Tibial nerve (tissue), 4 donors: ENCODE measurements at places on chromosomes 7 and 10.

- no peak for DNase-seq
Observed at GRCh38 chr7:66639773-66640172, 11.1 kb downstream of the KCTD7 start.

- DNase-seq: no peak
Observed at GRCh38 chr7:44654255-44654796, 47.9 kb downstream of the OGDH start.

DNA sequence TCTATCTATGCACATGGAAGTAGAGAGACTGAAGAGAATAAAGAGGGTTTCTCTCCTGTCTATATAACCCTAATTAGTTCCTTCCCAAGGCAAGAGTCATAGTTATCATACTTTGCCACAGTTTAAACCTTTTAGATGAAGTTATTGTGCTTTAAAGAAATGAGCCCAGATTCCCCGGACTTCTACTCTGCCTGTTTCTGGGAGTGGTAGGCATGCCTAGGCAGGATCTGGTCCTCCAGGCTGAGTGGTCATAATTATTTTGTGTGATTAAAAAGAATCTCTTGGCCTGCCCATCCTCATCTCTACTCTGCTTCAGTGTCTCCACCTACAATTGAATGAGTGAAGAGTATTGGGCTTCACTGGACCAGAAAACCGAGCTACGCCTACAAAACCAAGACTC is 179.2 kb downstream of the IMMP2L start:
- DNase-seq: no peak

GRCh38 chr7:82623812-82624211 is 180.2 kb upstream of the CACNA2D1 start:
- DNase-seq: no peak

- no peak for DNase-seq
Observed at GRCh38 chr7:53466371-53466770, 430.9 kb downstream of the POM121L12 start.

DNA sequence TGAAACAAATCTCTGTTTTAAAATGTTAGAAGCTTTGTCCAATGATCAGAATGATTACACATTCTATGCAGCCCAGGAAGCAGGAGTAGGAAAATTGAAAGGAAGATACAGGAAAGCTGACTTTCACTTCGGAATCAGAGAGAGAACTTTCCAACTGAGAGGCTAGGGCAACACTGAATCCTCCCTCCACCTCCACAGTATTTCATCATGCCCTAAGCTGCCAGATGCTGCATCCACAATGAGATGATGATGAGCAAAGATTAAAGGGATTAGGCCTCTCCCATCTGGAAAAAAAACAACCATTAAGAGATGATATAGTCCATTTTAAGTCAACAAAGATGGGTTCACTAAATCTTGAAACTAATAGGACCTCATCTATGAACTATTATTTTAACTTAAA is 215.6 kb downstream of the GPR37 start:
- no peak for DNase-seq

DNA sequence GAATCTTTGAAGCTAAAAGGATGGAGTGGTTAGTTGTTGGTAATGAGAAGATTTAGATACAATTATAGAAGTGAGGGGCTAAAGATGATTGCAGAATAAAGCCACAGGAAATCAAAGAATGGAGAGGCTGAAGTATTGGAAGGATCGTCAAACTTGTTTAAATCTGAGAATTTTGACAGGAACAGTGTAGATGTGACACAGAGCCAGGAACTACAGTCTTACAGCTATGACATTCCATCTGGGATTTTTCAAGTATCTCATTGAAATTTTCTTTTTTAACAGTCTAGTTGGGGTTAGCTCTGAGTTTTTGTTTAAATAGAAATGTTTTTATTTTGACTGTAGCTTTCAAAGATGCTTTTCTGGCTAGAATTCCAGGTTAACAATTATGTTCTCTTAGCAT is 181.4 kb downstream of the NRG3 start:
- DNase-seq: no peak

GRCh38 chr7:128430207-128430606 is 20.4 kb upstream of the IMPDH1 start:
- DNase-seq: no peak

GRCh38 chr7:16791071-16791470 is 13.7 kb downstream of the AGR2 start:
- no peak for DNase-seq

DNA sequence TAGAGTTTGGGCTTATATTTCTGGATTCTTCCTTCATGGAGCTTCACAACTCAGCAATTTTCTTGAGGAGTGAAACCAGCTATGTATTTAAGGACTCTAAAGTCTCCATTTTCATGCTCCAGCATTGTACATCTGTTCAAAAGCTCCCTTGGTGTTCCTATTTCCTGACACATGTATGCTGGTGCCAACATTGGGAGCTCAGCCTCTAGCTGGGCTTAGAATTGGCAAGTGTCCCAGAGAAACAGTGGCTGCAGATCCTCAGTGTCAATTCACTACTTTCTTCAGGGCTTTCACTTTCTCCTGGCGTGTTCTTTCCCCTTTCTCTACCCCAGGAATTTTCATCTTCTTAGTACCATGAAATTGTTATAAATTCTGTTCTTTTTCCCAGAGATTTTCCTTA is 103.1 kb downstream of the ZNF467 start:
- no peak for DNase-seq

- DNase-seq: no peak
Observed at GRCh38 chr7:29587195-29587808, 23.7 kb downstream of the PRR15 start.

DNA sequence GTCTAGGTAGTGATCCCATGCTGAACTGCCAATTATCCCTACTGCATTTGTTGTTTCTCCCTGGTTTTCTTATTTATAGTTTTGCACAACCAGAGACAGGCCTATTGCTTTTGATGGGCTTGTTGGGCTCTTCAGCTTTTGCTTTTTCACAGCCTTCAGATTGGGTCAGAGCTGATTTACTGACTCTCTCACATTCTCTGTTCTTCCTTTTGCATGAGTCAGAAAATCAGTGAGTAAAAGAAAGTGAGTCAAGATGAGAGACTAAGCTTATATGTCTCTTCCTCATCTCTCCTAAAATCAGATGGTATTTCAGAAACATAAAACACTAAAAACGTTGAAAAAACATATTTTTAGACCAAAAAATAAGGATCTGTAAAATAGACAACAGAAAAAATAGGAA is 1135.4 kb downstream of the XPNPEP1 start:
- DNase-seq: no peak

- no peak for DNase-seq
Observed at GRCh38 chr10:45480294-45480693, 106.3 kb downstream of the ALOX5 start.

GRCh38 chr10:25050402-25050801 is 34.0 kb downstream of the THNSL1 start:
- DNase-seq: no peak

GRCh38 chr7:80768756-80769155 is 130.3 kb downstream of the CD36 start:
- DNase-seq: no peak

GRCh38 chr10:28559618-28560017 is 26.7 kb downstream of the WAC start:
- DNase-seq: no peak

- DNase-seq: no peak
Observed at GRCh38 chr10:69802424-69803161, 887 bp downstream of the COL13A1 start.

DNA sequence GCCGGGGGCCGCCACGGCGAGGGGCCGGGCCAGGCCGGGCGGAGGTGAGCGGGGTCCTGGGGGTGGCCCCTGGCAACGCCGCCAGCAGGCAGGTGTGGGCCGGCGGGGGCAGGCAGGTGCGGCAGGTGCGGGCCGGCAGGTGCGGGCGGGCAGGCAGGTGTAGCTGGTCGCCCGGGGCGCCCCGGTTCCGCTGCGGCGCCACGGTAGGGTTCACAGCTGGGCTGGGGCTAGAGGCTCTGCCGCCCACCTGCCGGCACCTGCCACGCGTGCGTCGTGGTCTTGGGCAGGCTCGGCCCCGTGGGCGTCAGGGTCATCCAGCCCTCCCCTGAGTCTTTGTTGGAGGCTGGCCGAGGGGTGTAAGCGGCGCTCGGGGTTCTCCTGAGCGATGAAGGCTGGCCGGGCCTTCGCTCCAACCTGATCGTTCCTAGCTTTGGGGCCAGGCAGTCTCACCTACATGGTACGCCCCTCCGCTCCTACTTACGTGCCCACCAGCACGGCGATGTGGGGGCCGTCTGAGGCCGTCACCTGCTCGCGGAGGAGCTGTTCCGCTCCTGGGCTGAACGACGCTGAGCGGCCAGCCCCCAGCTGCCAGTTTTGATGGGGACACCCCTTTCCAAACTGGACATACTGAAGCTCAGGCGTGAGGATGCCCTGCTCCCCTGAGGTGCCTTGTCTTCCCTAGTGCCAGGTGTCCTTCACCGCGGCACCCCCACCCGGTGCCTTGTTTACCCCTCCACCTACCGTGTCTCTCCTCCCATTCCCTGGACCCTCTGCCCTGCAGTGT is 493 bp downstream of the ZMIZ2 start:
- DNase-seq: no peak

DNA sequence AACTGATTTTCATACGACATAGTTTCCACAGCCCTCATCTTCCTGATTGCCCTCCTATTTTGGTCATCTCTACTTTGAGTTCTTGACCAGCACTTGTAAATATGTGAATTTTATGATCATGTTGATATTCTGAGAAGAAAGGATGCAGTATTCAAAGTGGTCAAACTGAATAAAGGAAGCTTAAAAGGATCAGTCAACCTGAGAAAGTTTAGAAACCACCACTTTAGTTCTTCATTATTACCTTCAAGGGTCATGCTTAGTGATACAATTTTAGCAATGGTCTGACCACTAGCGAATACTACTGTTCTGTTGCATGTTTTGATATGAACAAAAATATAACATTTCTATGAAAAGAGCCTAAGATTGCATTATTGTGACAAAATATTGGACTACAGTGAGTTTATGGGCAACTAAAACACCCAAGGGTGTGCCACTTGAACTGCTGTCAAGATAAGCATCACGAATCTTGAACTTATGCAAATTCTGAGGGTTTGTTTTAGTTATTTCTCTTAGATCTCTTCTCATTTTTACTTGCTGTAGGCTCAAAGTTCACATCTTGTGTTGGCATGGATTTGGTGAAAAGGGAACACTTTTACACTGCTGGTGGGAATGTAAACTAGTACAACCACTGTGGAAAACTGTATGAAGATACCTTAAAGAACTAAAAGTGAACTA is 247.7 kb downstream of the IPMK start:
- no peak for DNase-seq

- peak; percentile 17 for DNase-seq
Observed at GRCh38 chr7:131110297-131111080, 217.2 kb upstream of the MKLN1 start.

DNA sequence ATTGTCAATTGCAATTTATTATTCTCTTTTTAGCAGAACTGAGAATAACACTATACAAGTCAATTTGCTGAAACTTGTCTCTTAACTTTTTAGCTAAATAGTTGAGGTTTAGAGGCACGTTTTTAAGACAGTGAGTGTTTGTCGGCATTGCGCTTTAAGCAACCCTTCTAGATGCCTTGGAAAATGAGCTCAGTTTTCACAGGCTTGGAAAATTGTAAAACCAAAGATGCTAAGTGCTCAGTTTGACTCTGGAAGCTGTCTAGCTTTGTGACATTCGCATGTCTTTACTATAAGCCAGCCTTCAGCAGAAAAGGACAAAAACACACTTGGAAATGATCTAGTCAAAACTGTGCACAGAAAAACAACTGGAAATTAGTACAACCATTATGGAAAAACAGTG is 500.4 kb downstream of the NEBL start:
- DNase-seq: no peak

- no peak for DNase-seq
Observed at GRCh38 chr10:126561921-126562680, 108.4 kb downstream of the C10orf90 start.

DNA sequence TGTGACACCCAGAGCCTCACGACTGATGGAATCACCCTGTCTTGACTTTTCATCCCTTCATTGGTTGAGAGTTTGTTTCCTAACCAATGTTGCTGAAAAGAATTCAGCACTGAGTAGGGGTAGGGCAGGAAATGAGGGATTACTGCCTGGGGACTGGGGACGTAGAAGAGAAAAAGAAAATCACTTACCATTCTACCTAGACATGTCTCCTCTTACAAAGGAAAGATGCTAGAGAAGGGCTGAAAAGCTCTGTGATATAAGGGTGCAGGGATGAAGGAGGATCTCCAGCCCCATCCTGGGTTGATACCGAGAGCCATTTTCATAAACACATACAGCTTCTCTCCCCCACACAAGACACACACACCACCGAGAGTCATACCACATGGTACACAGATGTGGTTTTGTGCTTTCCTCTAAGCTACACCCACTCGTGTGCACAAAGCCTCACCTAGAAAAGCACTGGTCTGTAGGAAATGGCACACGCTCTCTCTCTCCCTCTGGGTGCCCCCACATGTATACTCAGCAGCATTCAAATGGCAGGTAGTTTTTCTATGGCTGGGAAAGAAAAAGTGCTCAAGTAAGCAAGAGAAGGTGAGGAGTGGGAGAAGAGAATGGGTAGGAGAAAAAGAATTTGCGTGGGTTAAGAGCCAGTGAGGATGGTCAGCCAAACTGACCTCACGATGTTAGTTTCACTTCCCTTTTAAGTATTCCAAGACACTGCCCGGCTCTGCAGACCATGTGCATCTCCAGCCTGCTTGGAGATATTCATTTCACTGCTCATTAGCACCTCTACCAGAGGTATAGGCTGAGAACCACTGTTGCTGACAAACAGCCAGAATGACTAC is 85.8 kb downstream of the CALD1 start:
- DNase-seq: no peak

DNA sequence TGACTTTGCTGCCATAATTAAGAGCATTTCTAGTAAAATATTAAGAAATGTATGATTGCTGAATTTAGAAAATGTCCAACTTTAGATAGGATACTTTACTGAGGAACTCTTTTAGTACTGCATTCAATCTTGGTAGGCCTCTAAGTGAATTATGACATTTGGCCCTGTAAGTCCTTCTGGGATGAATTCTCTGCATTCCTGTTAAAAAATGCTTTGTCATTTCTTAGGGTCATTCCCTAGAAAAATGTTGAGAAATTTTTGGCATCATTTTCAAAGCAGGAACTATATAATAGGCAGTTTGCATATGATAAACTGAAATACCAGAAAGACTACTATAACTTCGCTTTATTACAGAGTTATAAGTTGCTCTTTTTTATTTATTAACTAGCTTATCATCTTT is 69.3 kb upstream of the PRR15 start:
- DNase-seq: no peak

- no peak for DNase-seq
Observed at GRCh38 chr10:44569193-44570091, 184.5 kb upstream of the CXCL12 start.

GRCh38 chr10:8418631-8419030 is 364.1 kb downstream of the GATA3 start:
- no peak for DNase-seq

DNA sequence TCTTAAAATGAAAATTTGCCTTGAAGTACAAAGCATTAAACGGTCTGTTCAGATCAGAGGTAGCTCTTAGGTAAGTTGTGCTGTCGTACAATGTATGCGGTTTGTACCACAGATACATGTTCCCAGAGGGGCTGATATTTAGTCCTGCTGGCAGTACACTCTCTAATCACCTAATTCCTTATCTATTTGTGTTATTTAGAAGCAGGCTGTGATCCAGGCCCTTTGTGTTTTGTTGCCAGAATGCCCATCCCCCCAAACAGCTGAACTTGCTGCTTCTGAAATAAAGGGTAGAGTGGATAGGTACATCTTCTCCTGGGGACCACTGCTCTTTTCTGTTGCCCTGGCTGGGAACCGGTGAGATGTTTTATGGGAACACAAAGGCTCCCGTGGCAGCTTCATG is 84.5 kb downstream of the SND1 start:
- no peak for DNase-seq
